Caco-2 (cell line): ENCODE measurements at places on chromosomes 16 and 17. TPM values are rescaled to one million over a fixed set of nuclear protein-coding genes. Genes with fewer than 3 reads are reported as not detected.

DNA sequence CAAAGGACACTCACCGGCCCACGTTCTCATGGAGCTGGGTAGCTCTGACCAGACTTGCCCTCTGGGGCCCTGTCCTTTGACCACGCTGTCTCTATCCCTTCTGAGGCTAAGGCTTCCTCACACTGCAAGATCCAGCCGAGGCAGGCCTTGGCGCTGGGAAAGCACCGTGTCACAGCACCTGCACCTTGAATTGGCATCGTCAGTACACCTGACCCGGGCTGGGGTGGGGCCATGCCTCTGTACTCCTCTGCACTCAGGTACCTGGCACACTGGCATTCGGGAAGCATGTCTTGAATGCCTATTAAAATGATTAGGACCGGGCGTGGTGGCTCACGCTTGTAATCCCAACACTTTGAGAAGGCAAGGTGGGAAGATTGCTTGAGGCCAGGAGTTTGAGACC, 6.0 kb downstream of the TBC1D24 start:
- no peak for DNase-seq

DNA sequence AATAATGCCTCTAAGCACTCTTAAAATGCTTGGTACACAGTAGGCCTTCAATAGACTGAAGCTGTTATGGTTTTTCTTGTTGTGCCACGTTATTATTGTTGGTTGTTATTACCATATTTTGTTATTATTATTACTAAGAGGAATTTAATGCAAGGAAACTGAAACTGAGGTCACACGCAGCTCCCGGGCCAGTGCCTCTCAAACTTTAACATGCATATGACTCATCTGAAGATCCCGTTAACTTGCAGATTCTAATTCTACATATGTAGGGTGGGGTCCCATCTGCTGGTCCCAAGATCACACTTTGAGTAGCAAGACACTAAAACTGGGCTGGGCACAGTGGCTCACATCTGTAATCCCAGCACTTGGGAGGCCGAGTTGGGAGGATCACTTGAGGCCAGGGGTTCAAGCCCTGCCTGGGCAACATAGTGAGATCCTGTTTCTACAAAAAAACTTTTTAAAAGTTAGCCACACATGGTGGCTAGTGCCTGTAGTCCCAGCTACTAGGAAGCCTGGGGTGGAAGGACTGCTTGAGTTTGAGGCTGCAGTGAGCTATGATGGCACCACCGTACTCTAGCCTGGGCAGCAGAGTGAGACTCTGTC, 888 bp downstream of the ACSM5 start:
- DNase-seq, result no peak

DNA sequence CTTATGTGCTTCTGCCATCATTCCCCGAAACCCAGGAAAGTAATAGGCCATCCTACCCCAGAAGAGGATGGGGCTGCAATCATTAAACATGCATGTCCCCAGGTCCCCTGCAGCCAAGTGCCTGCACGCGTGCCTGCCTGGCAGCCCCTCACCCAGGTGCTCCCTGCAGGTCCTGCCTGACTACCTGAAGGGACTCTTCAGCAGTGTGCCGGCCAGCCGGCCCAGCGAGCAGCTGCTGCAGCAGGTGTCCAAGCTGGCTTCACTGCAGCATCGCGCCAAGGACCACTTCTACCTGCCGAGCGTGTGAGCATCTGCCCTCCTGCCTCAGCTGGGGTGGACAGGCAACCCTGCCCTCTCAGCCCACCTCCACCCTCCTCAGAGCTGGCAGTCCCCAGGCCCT, 16.2 kb upstream of the ALKBH5 start:
- no peak for DNase-seq

- no peak for DNase-seq
These were observed 11.7 kb downstream of the SLC7A6OS start for GRCh38 chr16:68298907-68299561.

- DNase-seq, result peak; percentile 64
These were observed 752 bp downstream of the EXOSC6 start for GRCh38 chr16:70250748-70251628.

GRCh38 chr16:8512941-8513624, 77.2 kb downstream of the TMEM114 start:
- DNase-seq, result no peak

- no peak for DNase-seq
These were observed 114.9 kb downstream of the CDH8 start for GRCh38 chr16:61921373-61921772.

ANKS3 gene
- 27.4 and 28.1 TPM in 2 replicates for total RNA-seq

TTYH2 gene
- total RNA-seq, result 4.6 and 5.4 TPM in 2 replicates

DLX4 gene
- 27.0 and 33.1 TPM in 2 replicates for total RNA-seq

GCGR gene
- 0.91 and 1.0 TPM in 2 replicates for total RNA-seq

ASGR1 gene
- total RNA-seq, result 8.3 and 9.2 TPM in 2 replicates
